ENCODE measurements at places on chromosomes 2 and 18. TPM values are rescaled to one million over a fixed set of nuclear protein-coding genes. Genes with fewer than 3 reads are reported as not detected.

GRCh38 chr18:58848685-58849084 lies 16.0 kb upstream of the ZNF532 start:
- peaks cover 32% of the 10 kb centered on the region for H3K4me1 ChIP-seq
- H3K4me3 ChIP-seq: no peak overlapping the region
- no peaks in the 10 kb centered on the region for H3K27me3 ChIP-seq
- H3K27ac ChIP-seq: peak overlapping the region; percentile 84
- peak; percentile 93 for DNase-seq

DNA sequence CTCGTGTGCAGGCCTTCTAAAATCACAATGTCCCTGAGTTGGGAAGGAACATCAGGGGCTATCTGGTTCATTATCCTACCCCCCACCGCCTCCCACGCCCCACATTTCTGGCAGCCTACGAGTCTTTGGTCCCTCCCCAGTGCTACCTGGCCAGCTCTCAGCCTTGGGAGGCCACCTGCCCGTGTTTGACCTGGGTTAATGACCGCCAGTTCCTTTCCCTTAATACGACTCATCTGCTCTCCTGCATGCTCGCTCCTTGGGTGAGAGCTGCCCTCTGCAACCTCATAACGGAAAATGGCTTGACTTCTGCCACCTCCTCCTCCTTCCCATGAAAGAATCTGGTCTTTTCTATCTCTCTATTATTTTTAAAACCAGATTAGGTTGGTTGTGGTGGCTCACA lies 112.5 kb downstream of the NEDD4L start:
- H3K4me3 ChIP-seq: no peak overlapping the region
- DNase-seq: no peak
- no peak overlapping the region for H3K27ac ChIP-seq
- H3K27me3 ChIP-seq: no peaks in the 10 kb centered on the region

DNA sequence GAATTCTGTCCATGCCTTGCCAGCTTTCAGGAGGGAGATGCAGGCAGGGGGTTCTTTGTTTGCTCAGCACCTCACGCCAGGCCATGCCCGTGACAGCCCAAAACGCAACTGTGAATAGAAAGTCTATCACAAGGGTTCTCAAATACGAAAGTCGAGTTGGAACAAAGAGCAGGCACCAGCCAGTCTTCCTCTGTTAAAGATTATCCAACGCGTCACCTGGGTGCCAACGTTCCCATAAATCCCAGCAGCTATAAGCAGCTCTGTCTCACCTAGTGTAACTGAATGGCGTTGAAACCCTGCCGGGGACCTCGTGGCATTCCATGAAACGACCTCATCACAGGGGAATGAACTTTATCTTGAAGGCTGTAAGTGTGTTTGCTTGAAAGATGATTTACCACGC lies 84.8 kb upstream of the GATA6 start:
- no peak overlapping the region for H3K4me3 ChIP-seq
- H3K27me3 ChIP-seq: peaks cover 5% of the 10 kb centered on the region
- H3K4me1 ChIP-seq: no peaks in the 10 kb centered on the region
- DNase-seq: no peak
- no peak overlapping the region for H3K27ac ChIP-seq

DNA sequence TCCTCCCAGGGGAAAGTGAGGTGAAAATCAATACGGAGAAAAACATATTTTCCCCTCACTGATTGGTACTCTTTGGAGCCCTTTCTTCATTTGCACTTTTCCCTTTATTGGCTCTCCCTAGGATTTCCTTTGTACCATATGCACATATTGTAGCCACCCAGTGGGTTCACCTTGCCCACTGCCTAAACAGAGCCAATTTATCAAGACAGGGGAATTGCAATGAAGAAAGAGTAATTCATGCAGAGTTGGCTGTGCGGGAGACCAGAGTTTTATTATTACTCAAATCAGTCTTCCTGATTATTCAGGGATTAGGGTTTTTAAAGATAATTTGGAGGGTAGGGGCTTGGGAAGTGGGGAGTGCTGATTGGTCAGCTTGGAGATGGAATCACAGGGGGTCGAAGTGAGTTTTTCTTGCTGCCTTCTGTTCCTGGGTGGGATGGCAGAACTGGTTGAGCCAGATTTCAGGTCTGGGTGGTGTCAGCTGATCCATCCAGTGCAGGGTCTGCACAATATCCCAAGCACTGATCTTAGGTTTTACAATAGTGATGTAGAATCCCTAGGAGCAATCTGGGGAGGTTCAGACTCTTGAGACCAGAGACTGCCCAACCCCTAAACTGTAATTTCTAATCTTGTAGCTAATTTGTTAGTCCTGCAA lies 15.1 kb upstream of the KCNE4 start:
- no peak overlapping the region for H3K4me3 ChIP-seq
- DNase-seq: no peak
- no peak overlapping the region for H3K27ac ChIP-seq
- H3K36me3 ChIP-seq: no peaks in the 10 kb centered on the region

DNA sequence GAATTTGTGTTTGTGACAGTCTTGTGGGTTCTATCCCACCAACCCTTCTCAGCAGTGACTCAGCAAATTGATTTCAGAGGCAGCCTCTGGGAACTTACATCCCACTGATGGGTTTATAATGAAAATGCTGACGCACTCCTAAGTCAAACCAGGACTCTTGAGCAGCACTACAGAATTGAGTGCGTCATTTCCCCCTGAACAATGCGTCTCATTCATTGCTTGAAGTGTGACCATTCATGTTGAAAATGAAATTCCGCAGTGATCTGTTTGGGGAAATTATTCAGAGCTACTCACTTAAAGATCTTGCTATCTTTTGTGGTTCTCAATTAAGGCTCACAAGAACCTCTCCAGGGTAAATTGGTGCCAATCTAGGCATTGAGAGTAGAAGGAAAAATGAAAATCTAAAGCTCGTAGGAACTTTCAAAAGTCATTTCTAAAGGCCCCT lies 417.7 kb upstream of the SLC14A2 start:
- no peak overlapping the region for H3K4me3 ChIP-seq
- no peak overlapping the region for H3K27ac ChIP-seq
- H3K27me3 ChIP-seq: no peaks in the 10 kb centered on the region
- no peaks in the 10 kb centered on the region for H3K4me1 ChIP-seq

DNA sequence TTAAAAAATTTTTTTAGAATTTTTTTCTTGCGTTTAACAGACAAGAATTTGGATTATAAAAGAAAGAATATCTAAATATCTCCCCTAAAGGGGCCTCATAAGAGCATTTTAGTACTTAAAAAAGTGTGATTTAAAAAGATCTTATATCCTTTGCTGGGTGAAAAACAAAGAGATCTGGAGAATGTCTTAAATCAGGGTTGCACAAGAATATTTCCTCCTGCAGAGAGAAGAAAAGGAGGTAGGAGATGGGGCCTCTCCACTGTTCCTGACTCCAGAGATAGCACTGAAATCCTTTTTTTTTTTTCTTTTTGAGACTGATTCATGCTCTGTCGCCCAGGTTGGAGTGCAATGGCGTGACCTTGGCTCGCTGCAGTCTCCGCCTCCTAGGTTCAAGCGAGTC lies 68.5 kb upstream of the OSR1 start:
- H3K27ac ChIP-seq: no peak overlapping the region
- no peaks in the 10 kb centered on the region for H3K4me1 ChIP-seq
- H3K4me3 ChIP-seq: no peak overlapping the region
- H3K36me3 ChIP-seq: no peaks in the 10 kb centered on the region

- H3K4me1 ChIP-seq: no peaks in the 10 kb centered on the region
- H3K27ac ChIP-seq: no peak overlapping the region
Observed at GRCh38 chr2:6780765-6781274, 84.9 kb downstream of the CMPK2 start.

DNA sequence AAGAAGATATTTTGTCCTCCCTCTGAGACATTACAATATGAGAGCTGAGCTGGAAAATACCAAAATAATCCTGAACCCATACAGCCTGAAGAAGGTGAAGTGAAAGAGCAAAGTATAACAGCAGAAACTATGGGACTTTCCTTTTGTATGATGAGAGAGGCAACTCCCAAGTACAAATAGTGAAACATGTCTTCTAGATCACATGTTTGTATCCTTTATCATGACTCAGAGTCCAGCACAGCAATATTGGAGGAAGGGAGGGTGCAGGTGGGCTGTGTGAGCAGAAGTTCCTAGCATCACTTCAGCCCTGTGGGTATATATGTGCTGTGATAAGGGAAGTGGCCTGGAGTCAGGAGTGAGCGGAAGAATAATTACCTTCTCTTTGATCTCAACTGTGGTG lies 265.6 kb upstream of the NRXN1 start:
- H3K36me3 ChIP-seq: no peaks in the 10 kb centered on the region
- no peaks in the 10 kb centered on the region for H3K27me3 ChIP-seq
- H3K27ac ChIP-seq: no peak overlapping the region

GRCh38 chr2:44897406-44897805 lies 44.1 kb upstream of the SIX3 start:
- H3K4me1 ChIP-seq: no peaks in the 10 kb centered on the region
- no peak overlapping the region for H3K27ac ChIP-seq
- DNase-seq: no peak
- no peak overlapping the region for H3K4me3 ChIP-seq
- H3K27me3 ChIP-seq: peaks cover 31% of the 10 kb centered on the region

The OSGEPL1 gene
- polyA plus RNA-seq: 12.0 TPM

The TRIM43 gene
- not detected for polyA plus RNA-seq

Measured in keratinocyte (primary cell).